ENCODE measurements at places on chromosomes 16 and 17. TPM values are rescaled to one million over a fixed set of nuclear protein-coding genes. Genes with fewer than 3 reads are reported as not detected.

DNA sequence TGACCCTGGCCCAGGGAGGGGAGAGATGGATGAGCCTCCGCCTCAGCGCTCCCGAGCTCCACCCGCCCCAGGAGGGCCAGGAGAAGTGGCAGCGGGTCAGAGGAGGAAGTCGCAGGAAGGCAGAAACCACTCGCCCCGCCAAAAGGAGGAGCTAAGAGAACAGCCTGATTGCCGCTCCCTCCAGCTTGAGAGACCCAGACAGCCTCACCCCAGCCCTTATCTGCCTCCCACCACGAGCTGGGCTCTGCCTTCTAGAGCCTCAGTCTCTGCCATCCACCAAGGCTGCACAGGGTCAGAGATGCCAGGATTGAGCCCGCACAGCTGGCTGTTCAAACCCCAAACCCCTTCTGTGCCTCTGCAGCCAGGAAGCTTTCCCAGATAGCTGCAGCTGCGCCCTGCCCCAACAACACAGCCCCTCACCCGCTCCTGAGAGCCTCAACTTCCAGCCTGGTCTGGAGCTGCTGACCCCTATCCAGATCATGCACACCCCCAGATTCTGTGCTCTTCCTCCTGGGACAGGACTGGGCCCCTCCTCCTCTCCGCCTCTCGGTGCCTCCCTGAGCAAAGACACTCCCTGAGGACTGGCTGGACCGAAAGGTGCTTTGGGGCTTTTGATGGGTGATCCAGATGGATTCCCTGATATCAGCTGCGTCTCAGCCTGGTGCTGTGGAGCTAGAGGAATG is 1.0 kb upstream of the ATP2A3 start:
- peak overlapping the region; percentile 47 for H3K4me3 ChIP-seq
- H3K4me1 ChIP-seq = no peaks in the 10 kb centered on the region
- H3K27ac ChIP-seq = peak overlapping the region; percentile 42
- no peaks in the 10 kb centered on the region for H3K27me3 ChIP-seq
- peak; percentile 59 for DNase-seq
- no peaks in the 10 kb centered on the region for H3K36me3 ChIP-seq

CCL4 gene
- not detected for total RNA-seq

GRCh38 chr16:9185381-9185780 is 93.9 kb downstream of the HAPSTR1 start:
- H3K4me1 ChIP-seq = no peaks in the 10 kb centered on the region
- no peak overlapping the region for H3K4me3 ChIP-seq
- no peaks in the 10 kb centered on the region for H3K27me3 ChIP-seq
- H3K27ac ChIP-seq = no peak overlapping the region
- no peaks in the 10 kb centered on the region for H3K36me3 ChIP-seq

DNA sequence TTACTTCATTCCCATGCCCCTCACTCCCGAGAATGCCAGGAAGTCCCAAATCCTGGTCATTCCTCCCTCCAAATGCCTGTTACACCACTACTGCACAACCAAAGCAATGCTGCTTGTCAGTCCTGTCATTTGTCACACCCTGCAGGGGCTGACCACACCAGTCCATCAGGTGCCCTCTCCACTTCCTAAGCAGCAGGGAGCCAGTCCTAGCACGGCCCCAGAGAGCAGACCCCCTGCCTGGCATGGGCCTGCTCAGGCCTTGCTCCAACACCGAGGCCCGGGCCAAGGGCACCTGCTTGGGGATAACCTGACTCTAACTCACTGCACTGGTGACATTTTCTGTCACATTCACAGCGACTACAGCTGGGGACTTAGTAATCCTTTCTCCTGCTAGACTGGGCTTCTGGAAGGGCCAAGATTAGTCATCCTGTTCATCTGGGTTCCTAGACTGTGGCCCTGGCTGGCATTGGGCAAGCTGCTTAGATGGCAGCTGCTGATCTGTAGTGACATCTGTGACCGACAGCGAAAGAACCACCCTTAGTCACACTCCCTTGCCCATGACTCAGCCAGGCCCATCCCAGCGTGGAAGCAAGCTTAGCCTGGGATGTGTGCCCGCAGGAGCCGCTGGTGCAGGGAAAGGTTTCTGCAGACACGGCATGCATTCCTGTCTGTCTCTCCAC is 5.4 kb downstream of the ALYREF start:
- peaks cover 10% of the 10 kb centered on the region for H3K36me3 ChIP-seq
- DNase-seq = no peak
- H3K27ac ChIP-seq = peak overlapping the region; percentile 84
- no peak overlapping the region for H3K4me3 ChIP-seq
- H3K4me1 ChIP-seq = peaks cover 11% of the 10 kb centered on the region

- DNase-seq = no peak
- no peak overlapping the region for H3K27ac ChIP-seq
- no peaks in the 10 kb centered on the region for H3K27me3 ChIP-seq
- no peak overlapping the region for H3K4me3 ChIP-seq
- peaks cover 10% of the 10 kb centered on the region for H3K4me1 ChIP-seq
These were observed 11.2 kb downstream of the NCBP3 start for GRCh38 chr17:3834811-3835210.

DNA sequence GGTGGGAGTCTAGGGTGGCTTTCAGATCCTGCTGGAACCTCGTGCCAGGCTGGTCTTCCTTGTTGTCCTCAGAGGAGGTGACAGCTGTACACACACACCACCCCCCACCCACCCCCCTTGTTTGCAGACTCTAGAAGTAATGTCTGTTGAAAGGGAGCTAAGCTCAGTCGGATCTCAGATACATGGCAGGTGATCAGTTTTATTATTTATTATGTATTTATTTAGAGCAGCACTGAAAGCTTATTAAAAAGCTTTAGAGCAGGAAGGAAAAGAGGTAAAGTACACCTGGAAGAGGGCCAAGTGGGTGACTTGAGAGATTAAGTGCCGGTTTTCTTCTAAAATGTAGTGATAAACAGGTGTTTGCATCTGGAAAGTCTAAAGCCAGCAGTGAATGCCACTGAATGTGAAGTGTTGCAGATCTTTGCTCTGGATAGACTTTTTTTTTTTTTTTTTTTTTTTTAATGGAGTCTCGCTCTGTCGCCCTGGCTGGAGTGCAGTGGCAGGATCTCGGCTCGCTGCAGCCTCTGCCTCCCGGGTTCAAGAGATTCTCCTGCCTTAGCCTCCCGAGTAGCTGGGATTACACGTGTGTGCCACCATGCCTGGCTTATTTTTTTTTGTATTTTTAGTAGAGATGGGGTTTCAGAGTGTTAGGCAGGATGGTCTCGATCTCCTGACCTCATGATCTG is 40.2 kb downstream of the FOXK2 start:
- H3K27ac ChIP-seq = peak overlapping the region; percentile 43
- peaks cover 36% of the 10 kb centered on the region for H3K4me1 ChIP-seq
- H3K4me3 ChIP-seq = no peak overlapping the region
- H3K27me3 ChIP-seq = no peaks in the 10 kb centered on the region
- H3K36me3 ChIP-seq = peaks cover 2% of the 10 kb centered on the region

All from Caco-2 (cell line).